Gastrocnemius medialis (tissue), 4 donors: ENCODE measurements at places on chromosomes 1 and 21. TPM values are rescaled to one million over a fixed set of nuclear protein-coding genes. Genes with fewer than 3 reads are reported as not detected.

DNA sequence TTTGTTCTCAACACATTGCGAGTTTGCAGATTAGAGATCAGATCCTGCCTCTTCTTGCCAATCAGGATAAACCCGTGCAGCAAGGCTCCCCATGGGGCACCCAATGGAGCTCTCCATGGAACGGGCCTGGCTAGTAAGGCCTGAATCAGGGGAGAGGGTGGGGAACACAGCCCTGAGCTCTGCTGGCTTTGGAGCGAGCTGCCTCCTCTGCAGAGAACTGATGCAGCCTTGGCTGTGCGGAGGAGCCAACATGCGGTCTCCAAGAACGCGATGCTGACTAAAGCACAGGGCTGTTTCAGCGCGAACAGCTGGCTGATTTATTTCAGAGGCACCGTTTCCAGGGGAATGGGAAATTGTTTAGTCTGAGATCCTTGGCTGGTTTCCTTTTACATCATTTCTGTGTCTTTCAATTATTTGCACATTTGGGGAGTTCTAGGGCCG, 139.7 kb downstream of the TSEN15 start:
- DNase-seq = peak; percentile 12

- no peak for DNase-seq
Measured at GRCh38 chr1:53913352-53914033, 19.5 kb downstream of the DIO1 start.

DNA sequence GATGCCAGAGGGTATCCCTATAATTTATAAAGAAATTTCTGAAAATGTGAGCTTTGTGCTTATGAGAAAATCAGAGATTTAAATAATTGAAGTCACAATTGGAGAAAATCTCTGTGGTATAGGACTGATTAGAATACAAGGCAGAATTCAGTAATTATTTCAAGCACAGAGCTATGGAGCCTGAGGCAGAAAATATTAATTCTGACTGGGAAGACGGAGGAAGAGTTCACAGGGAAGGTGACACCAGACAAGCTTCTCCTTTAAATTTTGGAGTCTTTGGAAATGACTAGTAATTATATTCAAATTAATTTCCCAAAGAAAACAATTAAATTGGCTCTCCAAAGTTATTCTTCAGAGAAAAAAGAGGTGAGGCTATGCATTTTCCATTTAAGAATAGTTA, 121.5 kb downstream of the CHRM3 start:
- no peak for DNase-seq

DNA sequence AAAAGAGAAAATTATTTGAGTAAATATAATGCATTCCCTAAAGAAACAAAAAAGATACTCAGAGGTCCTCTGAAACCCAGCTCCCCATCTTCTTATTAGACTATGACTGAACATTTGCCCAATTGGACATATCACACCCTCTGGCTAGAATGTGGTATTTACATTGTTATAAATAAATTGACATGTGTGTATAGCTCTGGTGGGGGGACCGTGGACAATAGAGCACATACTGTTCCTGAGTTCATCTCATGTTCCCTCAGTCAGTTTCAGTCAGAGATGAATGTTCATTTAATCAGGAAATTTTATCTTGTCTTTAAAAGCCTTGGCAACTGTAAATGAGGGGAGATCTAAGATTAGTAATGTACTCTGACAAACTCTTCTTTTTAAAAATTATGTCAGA, 459.3 kb upstream of the ADAMTS5 start:
- DNase-seq = no peak

GRCh38 chr1:118934706-118935105, 53.4 kb downstream of the TBX15 start:
- DNase-seq = no peak

- no peak for DNase-seq
Measured at GRCh38 chr1:74799119-74799657, 66.2 kb downstream of the TYW3 start.

GRCh38 chr1:10237157-10237539, 26.8 kb downstream of the KIF1B start:
- DNase-seq = no peak

DNA sequence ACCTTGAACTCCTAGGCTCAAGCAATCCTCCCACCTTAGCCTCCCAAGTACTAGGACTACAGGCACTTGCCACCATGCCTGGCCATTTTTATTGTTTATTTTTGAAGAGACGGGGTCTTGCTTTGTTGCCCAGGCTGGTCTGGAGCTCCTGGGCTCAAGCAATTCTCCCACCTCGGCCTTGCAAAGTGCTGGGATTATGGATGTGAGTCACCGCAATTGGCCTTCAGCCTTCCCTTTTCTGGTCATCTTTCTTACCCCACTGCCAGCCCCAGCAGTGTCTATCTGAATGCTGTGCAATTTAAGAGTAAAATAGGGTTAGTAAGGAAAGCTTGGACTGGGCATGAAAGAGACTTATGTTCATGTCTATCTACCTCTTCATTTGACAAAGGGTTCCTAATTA, 6.1 kb upstream of the KLF17 start:
- no peak for DNase-seq

DNA sequence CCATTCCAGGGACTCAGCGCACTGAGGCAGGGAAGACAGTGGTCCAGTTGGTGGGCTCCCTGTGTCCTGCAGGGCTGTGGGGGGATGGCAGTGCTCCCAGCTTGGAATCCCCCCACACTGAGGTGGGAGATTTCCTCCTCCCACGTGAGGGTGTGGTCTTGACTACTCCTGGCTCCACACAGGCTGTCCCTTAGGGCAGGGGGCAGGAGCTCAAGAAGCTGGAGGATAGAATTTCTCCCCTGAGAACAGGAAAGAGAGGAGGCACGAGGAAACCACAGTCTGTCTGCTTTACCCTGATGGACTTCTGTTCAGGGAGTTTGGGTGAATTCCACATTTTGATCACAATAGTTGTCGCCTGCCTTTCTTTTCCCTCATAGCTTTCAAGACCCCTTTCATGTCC, 62.1 kb downstream of the CACNA1E start:
- no peak for DNase-seq

The CHODL gene
- total RNA-seq = not detected

The PTAFR gene
- total RNA-seq = 1.5 TPM

The SMCP gene
- not detected for total RNA-seq

DNA sequence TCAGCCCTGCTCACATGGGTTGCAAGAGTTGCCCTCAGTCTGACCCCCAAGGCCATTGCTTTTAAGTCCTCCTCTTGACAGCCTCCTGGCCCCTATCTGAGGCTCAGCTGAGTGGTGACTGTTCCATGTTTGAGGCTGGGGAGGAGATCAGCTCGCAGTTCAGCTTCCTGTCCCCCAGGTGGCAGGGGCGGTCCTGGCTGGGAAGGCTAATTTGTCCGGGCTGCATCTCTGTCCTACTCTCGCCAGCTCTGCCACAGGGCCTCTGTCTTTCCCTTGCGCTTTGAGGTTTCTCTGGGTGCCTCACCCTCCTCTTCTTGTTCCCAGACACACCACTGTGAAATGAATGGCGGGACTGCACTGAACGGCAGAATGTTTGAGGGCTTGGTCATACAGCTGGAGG, 157.3 kb downstream of the KCNJ6 start:
- DNase-seq = no peak

DNA sequence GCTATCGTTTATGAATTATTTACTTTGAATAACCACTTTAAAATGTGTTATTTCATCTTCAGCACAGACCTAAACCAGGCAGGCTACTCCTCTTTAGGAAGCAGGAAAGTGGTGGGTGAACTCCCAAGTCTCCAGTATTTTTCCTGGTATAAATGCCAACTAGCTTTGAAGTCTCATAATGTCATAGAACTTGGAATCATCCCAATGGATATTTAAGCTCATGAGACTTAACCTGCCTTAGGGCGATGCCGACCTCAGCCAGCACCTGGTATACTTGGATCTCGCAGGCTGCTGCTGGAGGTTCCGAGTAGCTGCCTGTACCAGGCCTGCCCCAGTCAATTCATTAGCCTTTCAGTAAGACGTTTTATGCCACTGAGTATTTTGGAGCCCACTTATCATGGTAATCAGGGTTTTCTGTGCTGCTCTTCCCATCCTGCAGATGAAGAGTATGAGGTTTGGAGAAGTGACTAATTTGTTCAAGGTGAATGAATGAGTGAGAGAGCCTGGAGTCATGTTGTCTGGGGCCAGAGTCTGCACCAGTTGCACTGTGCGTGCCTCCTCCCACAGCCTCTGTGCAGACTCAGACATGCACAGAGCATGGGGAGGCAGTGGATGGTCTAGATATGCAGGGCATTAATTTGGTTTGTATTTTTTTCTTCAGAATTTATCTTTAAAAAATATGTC, 34.9 kb downstream of the VANGL1 start:
- no peak for DNase-seq

DNA sequence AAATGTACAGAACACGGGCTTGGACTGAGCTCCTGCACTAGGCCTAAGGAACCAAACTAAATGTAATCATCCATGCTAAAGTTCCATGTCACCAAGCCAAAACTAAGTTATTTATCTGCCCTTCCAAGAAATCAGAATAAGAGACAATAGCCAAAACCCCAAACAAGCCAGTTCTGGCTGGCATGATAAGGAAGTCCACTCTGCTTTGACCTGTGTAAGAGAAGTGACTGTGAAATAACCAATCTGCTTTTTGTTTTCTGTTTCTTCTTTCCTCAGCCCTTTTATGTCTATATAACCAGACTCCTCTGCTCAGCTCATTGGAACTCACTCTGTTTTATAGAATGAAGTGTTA, 15.1 kb downstream of the PLPPR5 start:
- DNase-seq = no peak

The IQGAP3 gene
- 0.55 TPM for total RNA-seq

DNA sequence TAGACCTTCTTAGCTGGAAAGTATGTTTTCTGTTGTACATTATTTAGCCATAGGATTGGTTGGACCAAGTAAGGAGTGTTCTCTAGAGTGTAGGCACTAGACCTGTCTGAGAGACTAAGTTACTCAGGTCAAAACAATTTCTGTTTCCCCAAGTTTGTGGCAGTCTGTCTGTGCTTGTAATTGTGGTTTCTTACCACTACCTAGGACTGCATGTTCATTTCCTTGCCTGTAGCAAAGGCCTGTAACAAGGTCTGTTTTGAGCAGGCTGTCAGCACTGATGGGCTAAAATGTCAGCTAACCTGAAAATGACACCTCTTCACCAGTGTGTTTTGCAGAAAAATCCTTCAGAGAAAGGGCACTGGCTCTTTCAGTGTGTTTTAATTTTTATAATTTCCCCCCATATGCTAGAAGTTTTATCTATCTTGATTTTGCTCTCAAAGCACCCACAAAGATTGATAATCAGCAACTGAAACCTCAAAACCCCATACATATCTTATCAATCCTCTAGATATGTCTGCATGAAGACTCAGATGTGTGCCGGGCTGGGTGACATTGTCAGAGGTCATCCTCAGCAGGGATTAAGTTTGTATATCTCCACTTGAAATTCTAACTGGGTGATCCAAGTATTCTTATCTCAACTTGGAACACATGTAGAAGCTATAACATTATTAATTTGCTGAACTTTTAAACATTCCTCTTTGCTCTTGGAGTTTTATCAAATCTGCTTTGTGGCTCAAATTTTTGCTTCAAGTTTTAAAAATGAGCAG, 50.7 kb upstream of the ST6GALNAC3 start:
- DNase-seq = no peak

- DNase-seq = no peak
Measured at GRCh38 chr1:95111014-95111413, 6.1 kb upstream of the TLCD4 start.

- DNase-seq = peak; percentile 32
Measured at GRCh38 chr1:180358649-180359048, 128.6 kb downstream of the LHX4 start.

The S100A16 gene
- total RNA-seq = 21.5 TPM

DNA sequence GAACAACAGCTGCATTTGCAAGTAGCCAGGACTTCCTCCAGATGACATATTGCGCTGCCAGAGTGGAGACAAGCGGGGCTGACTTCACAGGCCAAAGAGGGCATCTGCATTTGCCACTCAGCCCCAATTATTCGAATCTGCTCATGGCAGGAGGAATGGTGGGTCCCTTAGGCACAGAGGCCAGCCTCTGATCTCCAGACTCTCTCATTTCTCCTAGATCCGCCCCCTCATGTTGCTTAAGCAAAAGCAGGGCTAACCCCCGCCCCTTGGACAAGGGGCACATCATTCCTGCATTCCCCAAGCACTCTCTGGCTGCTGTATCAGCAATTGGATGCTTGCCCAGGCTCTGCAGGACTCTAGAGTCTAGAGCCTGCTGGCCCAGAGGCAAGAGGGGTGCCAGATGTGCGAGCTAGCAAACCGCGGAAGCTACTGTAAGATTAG, 262.4 kb downstream of the ST6GALNAC3 start:
- DNase-seq = no peak

The GLUL gene
- total RNA-seq = 16,719 TPM

The MRPS14 gene
- total RNA-seq = 15.6 TPM

- no peak for DNase-seq
Measured at GRCh38 chr1:94070865-94071264, 50.1 kb downstream of the ABCA4 start.

The KCNK2 gene
- total RNA-seq = 0.68 TPM

- no peak for DNase-seq
Measured at GRCh38 chr21:20882462-20883407, 115.5 kb upstream of the NCAM2 start.

- no peak for DNase-seq
Measured at GRCh38 chr1:221801251-221801661, 59.4 kb upstream of the DUSP10 start.

The ASPM gene
- total RNA-seq = 0.05 TPM

- no peak for DNase-seq
Measured at GRCh38 chr1:27604579-27605299, 795 bp upstream of the AHDC1 start.

DNA sequence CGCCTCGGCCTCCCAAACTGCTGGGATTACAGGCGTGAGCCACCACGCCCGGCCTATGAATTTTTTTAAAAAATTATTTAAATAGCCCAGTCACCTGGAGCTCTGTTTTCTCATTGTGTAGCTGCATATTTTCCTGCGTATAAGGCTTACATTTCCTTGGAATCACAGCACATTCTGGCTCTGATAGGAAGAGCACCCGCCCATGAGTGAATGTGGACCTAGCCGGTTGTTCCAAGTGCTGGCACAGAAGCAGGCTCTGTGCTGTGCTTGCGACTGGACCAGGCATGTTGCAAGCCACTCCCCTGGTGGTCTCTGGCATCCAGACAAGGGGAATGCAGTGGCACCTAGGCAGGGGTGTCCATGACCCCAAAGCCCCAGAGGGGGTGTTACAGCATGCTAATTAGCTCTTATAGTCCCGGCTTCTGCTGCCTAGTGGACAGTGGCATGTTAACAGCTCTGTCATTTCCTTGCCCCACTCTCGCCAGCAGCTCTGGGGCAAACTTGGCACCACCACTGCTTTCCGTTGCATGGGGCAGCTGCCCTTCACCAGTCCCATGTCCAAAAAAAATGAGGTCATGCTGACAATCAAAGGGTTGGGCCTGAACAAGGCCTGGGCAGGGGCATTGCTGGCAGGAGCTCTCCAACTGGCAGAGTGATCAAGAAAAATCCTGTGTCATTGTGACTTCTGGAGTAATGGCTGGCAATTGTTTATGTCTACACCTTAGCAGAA, 5.2 kb upstream of the VTCN1 start:
- DNase-seq = no peak

DNA sequence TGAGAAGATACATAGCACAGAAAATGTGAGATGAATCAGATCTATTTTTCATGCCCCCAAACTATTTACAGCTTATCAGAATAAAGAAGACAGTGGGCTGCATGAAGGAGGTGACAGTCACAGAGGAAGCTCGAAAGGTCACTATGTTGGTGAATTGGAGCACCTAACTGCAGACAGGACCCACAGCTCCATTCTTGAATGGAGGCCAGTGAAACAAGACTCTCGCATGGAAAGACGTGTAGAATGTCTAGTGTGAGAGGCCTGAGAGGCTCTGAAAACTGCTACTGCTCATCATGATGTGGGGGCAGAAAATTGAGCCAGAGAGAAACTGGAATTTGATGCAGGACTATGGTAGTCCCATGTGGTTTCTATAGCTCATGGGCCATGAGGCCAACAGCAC, 60.3 kb upstream of the CCDC190 start:
- DNase-seq = peak; percentile 21

The F3 gene
- total RNA-seq = 10.8 TPM
